Activated CD4-positive, alpha-beta memory T cell treated with anti-CD3 and anti-CD28 coated beads, Interleukin-2, amount 10 ng/mL, durations not matched to agents 7 days and 5 days (primary cell): ENCODE measurements at places on chromosomes 5 and 9.

DNA sequence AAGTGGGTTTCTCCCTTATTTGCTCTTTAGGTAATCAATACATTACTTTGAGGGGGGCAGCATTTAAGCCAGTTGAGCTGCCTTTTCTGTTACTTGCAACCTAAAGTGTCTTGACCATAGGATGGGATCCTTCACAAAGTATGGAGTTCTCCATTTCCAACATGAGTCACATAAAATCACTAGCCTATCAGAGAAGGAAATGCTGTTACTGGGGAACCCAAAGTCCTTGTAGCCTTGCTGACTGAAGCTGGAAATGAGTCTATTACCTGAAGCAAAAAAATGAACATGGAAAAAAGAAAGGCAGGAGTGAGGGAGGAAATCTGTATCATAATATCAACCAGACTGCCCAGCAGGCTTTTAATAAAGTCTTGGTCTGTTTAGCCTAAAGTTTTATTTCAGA lies 42.8 kb upstream of the SLIT3 start:
- H3K27me3 ChIP-seq = peaks cover 5% of the 10 kb centered on the region
- H3K4me3 ChIP-seq = no peak overlapping the region
- H3K27ac ChIP-seq = no peak overlapping the region
- H3K4me1 ChIP-seq = no peaks in the 10 kb centered on the region

- DNase-seq = no peak
- peaks cover 31% of the 10 kb centered on the region for H3K27me3 ChIP-seq
- H3K4me1 ChIP-seq = no peaks in the 10 kb centered on the region
- no peak overlapping the region for H3K27ac ChIP-seq
- H3K4me3 ChIP-seq = no peak overlapping the region
These were observed 17.8 kb upstream of the C9orf72 start for GRCh38 chr9:27591093-27591492.

- no peaks in the 10 kb centered on the region for H3K27me3 ChIP-seq
- DNase-seq = no peak
- H3K27ac ChIP-seq = no peak overlapping the region
- H3K4me3 ChIP-seq = no peak overlapping the region
- no peaks in the 10 kb centered on the region for H3K4me1 ChIP-seq
These were observed 170.6 kb upstream of the HAPLN1 start for GRCh38 chr5:83891261-83891660.

DNA sequence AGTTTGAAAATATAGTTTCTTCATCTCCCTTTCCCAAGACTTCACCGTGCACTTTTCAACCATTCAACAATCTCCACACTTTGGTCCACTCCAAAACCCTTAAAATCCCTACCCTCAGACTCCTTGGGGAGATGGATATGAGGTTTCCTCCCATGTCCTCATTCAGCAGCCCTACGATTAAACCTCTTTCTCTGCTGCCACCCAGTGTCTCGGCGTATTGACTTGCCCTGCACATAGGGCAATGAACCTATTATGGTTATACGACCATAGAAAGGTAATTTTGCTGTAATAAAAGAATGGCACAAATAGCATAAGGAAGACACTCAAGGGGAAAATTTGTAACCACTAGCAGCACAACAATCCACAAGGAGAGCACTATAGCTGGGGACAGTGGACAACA lies 803.5 kb downstream of the TLE1 start:
- H3K36me3 ChIP-seq = no peaks in the 10 kb centered on the region
- no peaks in the 10 kb centered on the region for H3K4me1 ChIP-seq
- no peaks in the 10 kb centered on the region for H3K27me3 ChIP-seq
- DNase-seq = no peak
- H3K4me3 ChIP-seq = no peak overlapping the region

- H3K36me3 ChIP-seq = no peaks in the 10 kb centered on the region
- H3K27ac ChIP-seq = no peak overlapping the region
- DNase-seq = no peak
- H3K4me3 ChIP-seq = no peak overlapping the region
- H3K4me1 ChIP-seq = no peaks in the 10 kb centered on the region
These were observed 551.0 kb downstream of the CCDC171 start for GRCh38 chr9:16103620-16104397.
